ENCODE measurements at places on chromosomes 7 and 10.
A peak's percentile ranks its signal among the peaks of the same experiment; 100 is the strongest.

GRCh38 chr7:145584401-145584800 is 532.2 kb upstream of the CNTNAP2 start:
- DNase-seq, result no peak

GRCh38 chr7:13017881-13018280 is 330.4 kb downstream of the ARL4A start:
- peak; percentile 21 for DNase-seq

- DNase-seq, result peak; percentile 60
Observed at GRCh38 chr7:77696643-77697534, 630 bp downstream of the RSBN1L start.

- no peak for DNase-seq
Observed at GRCh38 chr10:6563075-6563474, 17.0 kb downstream of the PRKCQ start.

DNA sequence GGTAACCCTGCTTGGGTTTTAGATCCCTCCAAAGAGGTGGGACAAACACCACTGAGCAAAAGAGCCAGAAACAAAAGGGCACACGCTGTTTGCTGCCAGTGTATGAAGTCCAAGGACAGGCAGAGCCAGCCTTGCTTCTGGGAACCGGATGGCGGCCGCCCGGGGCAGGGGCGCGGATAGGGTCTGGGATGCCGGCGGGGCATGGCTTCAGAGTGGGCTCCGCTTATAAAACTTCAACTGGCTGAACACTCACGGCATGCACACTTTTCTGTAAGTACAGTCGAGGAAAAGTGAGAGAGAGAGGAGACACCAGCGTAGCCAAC is 62.6 kb downstream of the ASB13 start:
- DNase-seq, result no peak

- DNase-seq, result no peak
Observed at GRCh38 chr10:79602953-79603352, 7.8 kb upstream of the SFTPA1 start.

GRCh38 chr10:10977226-10977956 is 40.3 kb upstream of the CELF2 start:
- peak; percentile 59 for DNase-seq

- DNase-seq, result peak; percentile 51
Observed at GRCh38 chr7:27169658-27170425, 4.3 kb downstream of the HOXA10 start.

GRCh38 chr7:133395551-133395950 is 142.7 kb downstream of the EXOC4 start:
- DNase-seq, result no peak

DNA sequence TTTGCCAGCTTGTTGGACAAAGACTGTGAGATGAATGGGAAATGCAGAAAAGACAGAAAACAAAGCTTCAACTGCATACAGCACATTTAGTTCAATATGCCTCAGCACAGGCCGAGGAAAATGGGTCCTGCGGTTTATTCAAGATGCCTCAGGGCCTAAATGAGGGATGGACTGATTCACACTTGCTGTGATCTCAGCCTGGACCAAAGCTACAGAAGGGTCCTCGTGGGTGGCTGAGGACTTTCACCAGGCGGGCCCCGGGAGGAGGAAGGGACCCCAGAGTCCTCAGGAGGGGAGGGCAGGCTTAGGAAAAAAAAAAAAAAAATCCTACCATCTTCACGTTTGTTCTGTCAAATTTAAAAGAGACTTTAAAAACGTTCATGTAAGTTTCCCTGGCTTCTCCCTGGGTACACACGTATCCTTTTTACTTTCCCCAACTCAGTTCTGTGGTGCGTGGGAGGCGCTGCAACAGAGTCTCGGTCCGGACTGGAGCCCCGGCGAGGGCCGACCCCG is 624 bp upstream of the ZNF783 start:
- DNase-seq, result peak; percentile 71

GRCh38 chr7:155804431-155804831 is 7.8 kb downstream of the SHH start:
- DNase-seq, result no peak

All from fibroblast of mammary gland (primary cell).